Mononuclear cell (primary cell): ENCODE measurements at places on chromosomes 5 and 9. TPM values are rescaled to one million over a fixed set of nuclear protein-coding genes. Genes with fewer than 3 reads are reported as not detected.

ZFYVE16 gene
- total RNA-seq, result 30.9 TPM

EQTN gene
- not detected for total RNA-seq

DIPK1B gene
- total RNA-seq, result 2.7 TPM

CHSY3 gene
- total RNA-seq, result 0.10 TPM

GPR150 gene
- 0.42 TPM for total RNA-seq

TEK gene
- under 0.01 TPM for total RNA-seq

RNF180 gene
- total RNA-seq, result not detected

CDHR2 gene
- total RNA-seq, result 0.10 TPM

ADRB2 gene
- total RNA-seq, result 27.5 TPM

CORO2A gene
- total RNA-seq, result 4.6 TPM

LRRC19 gene
- total RNA-seq, result not detected

PCDHA3 gene
- not detected for total RNA-seq

RETREG1 gene
- 14.7 TPM for total RNA-seq

CDKN2A gene
- total RNA-seq, result 1.2 TPM

STKLD1 gene
- total RNA-seq, result 0.10 TPM

ENTREP1 gene
- total RNA-seq, result not detected

ST8SIA4 gene
- total RNA-seq, result 20.7 TPM

WWC1 gene
- total RNA-seq, result 0.10 TPM

TNFSF8 gene
- total RNA-seq, result 83.1 TPM
